Activated CD4-positive, alpha-beta T cell treated with anti-CD3 and anti-CD28 coated beads for 24 hours (primary cell): ENCODE measurements at places on chromosomes 11 and 22.

- peak; percentile 27 for DNase-seq
Observed at GRCh38 chr11:61477727-61478148, 30.8 kb upstream of the LRRC10B start.

DNA sequence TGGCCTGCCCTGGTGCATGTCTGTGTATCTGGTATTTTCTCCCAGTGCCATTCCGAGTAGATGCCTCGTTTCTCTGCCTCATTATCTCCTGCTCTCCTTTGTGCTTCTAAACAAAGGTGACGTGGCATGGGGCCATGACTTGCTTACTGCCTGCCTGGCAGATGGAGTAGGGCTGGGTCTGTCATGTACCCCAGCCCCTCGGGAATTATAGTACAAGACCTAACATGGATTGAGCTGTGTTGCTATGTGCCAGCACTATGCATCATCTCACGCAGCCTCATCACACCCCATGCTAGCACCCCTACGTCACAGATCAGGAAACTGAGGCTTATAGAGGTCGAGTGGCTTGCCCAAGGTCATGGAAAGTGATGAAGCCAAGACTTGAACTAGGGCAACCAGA, 88.1 kb downstream of the GALNT18 start:
- DNase-seq = no peak

DNA sequence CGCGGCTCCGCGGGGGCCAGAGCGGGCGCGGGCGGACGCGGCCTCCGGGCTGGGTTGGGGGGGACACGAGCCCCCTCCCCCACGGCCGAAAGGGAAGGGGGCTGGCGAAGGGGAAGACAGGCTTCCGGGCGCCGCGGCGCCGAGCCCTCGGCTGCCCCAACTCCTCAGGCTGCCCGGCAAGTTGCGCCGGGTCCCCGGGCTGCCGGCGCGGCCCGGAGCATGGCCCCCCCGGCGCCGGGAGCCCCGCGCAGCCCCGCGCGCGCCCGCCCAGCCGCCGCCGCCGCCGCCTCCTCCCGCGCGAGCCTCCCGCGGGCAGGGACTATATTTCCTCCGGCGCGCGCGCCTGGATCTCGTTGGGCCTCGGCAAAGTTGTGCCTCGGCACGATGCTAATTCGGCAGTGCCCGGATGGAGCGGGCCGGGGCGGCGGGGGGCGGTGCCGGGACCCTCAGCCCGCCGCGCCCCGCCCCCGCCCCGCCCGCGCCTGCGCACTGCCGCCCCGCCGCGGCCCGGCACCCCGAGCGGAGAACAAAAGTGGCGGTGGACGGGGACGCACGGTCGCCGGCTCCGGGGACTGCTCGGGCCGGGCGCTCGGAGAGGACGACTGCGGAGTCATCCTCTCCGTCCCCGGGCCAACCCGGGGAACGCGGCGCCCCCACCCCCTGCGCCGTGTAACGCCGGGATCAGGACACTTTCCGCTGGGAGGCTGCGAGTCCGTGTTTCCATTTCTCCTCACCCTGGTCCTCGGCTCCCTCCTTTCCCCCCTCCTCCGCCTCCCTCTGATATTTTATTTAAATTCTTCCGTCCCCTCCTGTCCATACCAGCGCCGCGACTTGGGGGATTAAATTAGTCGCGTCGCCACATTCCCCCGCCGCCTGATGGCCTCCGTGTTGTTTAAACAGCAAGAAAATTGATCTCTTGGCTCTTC, at the start of gene PHF21B:
Gene PHF21B, minus strand, starts transcription at position 400 of the 926 bp plus-strand sequence. CDS start 456 bp downstream, outside the sequence.
- DNase-seq = peak; percentile 18

GRCh38 chr11:31120428-31120827, 249.1 kb downstream of the DCDC1 start:
- DNase-seq = no peak

DNA sequence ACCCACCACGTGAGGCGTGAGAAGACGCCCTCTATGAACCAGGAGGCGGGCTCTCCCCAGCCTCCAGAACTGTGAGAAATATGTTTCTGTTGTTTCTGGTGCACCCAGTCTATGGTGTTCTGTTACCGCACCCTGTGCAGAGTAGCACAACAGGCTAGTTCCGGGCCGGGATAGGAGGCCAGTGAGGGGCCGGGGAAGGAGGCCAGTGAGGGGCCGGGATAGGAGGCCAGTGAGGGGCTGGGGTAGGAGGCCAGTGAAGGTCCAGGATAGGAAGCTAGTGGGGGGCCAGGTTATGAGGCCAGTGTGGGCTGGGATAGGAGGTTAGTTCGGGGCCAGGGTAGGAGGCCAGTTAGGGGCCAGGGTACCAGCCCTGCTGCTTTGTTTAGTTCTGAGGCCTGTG, 204.6 kb downstream of the BARX2 start:
- no peak for DNase-seq

DNA sequence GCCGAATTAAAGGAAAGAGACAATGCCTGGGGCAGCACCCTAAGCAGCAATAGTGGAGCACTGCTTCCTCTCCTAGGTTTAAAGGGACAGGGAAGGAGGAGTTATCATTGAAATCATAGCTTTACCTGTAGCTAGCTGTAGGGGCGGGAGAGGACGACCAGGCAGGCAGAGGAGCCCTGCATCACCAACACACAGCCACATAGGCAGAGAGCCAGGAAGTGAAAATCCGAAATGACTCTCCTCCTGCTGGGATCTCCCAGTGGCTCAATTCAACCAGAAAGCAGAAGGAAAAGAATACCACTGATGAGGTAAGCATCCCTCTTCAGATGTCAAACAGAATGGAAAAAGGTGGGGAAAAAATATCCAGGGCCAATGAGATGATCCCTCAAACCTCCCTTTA, 20.4 kb downstream of the MRGPRX4 start:
- DNase-seq = no peak

DNA sequence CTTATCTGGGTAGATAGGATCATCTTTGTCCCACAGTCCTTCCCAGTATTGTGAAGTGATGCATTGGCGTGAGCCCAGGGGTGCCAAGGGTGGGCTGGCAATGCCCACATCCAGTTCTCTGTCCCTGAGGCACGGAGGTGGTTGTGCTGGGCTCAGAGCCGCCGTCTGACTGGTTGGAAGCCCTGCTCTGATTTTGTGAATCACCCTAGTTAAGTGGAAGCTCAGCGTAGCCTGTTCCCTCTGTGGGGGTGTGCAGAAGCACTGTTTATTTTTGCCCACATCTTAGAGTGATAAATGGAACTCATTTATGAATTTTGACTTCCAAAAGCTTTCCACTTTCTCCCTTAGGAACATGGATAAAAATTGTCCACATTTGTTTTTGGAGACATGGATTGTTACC, 13.6 kb downstream of the BCR start:
- DNase-seq = no peak

- peak; percentile 4 for DNase-seq
Observed at GRCh38 chr22:48576333-48577013, 1251.2 kb downstream of the BRD1 start.

GRCh38 chr11:67434395-67434881, 3.0 kb downstream of the PTPRCAP start:
- no peak for DNase-seq

DNA sequence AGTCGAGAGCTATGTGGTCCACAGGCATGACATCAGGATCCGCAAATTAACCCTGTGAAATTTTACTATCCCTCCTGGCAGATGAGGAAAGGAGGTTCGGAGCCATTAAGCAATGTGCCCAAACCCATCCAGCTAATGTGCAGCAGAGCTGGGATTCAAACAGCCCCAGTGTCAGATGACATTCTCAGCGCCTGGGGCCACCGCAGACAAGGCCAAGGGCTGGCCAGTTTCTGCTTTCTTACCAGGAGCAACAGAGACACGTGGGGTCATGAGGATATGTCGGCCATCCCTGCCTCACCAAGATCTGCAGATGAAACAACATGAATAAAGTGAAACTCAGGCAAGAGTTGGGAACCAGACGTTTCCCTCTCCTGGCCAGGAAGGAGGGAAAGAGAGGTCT, 110.2 kb downstream of the TENM4 start:
- DNase-seq = no peak

DNA sequence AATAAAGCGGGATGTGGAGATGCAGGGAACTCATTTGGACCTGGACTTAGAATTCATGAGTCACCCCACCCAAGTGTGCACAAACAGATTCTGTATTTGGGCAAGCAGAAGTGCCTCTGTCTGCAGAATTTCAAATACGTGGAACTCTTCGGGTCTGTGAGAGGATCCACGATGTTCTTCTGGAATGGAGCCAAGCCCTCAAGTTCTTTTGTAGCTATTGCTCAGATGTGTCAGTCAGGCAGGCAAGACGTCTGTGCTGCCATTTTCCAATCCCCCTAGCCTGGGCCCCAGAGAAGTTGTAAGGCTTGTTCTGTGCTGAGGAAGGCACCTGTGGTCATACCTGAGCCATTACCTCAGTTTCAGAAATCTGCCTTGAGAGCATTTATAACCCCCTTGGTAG, 132.8 kb upstream of the RASSF10 start:
- no peak for DNase-seq

GRCh38 chr11:126134461-126135155, 71.9 kb upstream of the CDON start:
- DNase-seq = no peak

DNA sequence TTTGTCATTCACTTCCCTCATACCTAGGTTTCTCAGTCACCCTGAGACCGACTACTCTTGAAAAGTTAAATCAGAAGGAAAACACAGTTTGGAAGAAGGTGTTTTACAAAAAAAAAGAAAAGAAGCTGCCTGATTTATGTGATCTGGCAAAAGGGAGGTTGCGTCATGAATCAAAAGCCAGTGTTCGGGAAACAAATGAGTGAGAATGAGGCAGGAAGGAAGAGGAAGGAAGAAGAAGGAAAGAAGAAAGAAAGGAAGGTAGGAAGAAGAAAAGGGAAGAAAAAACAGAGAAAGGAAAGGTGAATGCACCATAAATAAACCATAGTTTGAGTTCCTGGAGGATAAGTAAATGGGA, 314.6 kb downstream of the BLID start:
- DNase-seq = no peak

DNA sequence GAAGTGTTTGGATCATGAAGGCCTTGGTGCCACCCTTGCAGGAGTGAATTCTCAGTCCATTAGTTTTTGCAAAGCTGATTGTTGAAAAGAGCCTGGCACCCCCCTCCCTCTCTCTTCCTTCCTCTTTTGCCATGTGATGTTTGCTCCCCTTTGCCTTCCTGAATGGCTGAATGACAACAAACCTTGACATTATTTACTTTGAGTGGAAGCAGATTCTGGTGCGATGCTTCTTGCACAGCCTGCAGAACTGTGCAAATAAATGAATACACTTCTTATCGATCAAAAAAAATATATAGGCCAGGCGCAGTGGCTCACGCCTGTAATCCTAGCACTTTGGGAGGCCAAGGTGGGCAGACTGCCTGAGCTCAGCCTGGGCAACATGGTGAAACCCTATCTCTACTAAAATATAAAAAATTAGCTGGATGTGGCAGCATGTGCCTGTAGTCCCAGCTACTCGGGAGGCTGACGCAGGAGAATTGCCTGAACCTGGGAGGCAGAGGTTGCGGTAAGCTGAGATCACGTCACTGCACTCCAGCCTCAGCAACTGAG, 2.0 kb upstream of the NARS2 start:
- DNase-seq = no peak

- DNase-seq = no peak
Observed at GRCh38 chr11:35650006-35650405, 12.6 kb upstream of the TRIM44 start.

GRCh38 chr22:30890686-30891442, 77.7 kb downstream of the MORC2 start:
- peak; percentile 10 for DNase-seq

GRCh38 chr11:124170801-124171586, 12.2 kb upstream of the OR10D3 start:
- DNase-seq = no peak

GRCh38 chr11:13883042-13883441, 79.5 kb upstream of the SPON1 start:
- no peak for DNase-seq

GRCh38 chr11:73239571-73240189, 21.6 kb downstream of the P2RY2 start:
- no peak for DNase-seq

DNA sequence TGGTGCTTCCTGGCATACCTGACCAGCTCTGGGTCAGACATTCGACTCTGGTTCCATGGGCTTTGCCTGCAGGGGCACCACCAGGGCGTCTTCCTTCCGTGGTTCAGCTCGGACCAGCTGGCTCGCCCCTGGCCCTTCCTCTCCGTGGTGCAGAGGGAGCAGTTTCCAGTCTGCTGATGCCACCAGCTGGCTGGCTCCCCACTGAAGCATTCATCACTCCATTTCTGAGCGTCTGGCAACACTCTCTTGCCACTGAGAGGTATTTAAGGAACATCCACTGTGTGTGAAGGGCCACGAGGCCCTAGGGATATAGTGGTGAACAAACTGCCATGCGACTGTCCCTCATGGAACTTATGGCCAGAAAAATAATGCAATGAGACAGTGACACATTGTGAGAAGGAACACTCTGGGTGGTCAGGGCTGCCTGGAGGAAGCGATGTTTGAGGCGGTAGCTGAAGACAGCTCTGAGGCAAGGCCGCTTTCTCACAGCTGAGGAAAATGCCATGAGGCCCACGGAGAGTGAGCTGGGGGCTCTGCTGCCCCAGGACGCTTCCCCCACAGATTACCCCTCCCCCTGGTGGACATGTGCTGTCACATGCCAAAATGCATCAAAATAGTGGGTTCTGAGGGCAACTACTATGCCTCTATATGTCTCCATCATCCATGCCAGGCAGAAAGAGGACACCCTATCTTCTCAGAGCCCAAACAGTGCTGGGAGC, 44.9 kb upstream of the ARFGAP3 start:
- DNase-seq = no peak

- no peak for DNase-seq
Observed at GRCh38 chr11:48141475-48142122, 75.0 kb upstream of the OR4B1 start.

DNA sequence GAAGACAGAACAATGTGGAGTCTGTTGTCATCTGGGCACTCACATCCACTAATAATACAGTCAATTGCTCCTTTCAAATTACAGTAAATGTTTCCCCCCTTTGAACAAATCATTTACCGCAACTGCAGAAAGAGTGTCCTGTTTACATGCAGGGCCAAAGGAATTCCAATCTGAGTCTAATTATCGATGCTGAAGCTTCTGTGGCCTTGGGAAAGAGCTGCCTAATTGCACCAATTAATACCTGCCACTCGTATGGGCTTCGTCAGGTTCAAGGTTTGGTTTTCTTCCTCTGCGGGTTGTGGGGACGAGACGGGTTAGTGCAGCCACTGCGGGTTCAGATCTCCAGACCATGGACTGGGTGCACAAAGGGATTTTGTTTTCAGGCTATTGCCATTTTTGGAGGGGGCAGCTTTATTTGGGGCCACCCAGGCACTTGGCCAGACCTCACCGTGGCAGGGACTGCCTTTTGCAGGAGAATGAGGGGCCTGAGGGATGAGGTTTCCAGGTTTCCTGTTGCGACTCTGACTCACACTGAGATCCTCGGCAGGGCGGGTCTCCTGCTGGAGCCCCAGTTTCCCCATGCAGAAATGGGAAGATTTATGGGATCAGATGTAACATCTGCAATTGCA, 147.6 kb downstream of the MIAT start:
- DNase-seq = no peak

- DNase-seq = no peak
Observed at GRCh38 chr11:11586465-11586864, 35.3 kb downstream of the GALNT18 start.
